RPMI7951 (cell line): ENCODE measurements at places on chromosomes 4 and X. TPM values are rescaled to one million over a fixed set of nuclear protein-coding genes. Genes with fewer than 3 reads are reported as not detected.
A peak's percentile ranks its signal among the peaks of the same experiment; 100 is the strongest.

TBC1D9 gene
- total RNA-seq, result 7.2 and 9.9 TPM in 2 replicates

WAS gene
- 0.84 and 1.5 TPM in 2 replicates for total RNA-seq

FGD1 gene
- total RNA-seq, result 7.0 and 8.0 TPM in 2 replicates

CXorf65 gene
- not detected in 2 replicates for total RNA-seq

NCAPG gene
- 69.1 and 82.1 TPM in 2 replicates for total RNA-seq

NXF2 gene
- not detected in 2 replicates for total RNA-seq

DNA sequence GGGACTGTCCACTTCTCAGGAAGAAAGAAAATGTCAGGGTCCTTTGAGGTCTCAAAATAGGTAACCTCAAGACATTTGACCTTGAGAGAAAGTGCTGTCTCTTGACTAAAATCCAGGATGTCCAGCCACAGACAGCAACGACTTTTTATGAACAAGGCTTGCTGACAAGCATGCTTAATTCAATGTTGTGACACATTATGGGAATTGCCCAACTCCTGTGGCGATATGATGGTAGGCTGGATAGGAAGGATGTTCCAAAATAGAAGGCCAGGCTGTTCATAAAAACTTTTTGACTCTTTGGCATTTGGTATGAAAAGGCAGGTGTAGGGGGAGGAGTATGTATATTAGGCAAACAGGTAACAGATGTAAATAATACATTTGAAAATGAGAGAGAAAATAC is 50.8 kb upstream of the EDNRA start:
- no peak for DNase-seq

GRCh38 chr4:98470366-98470765 is 188.0 kb downstream of the TSPAN5 start:
- no peak for DNase-seq

- DNase-seq, result no peak
These were observed 163.2 kb downstream of the ANK2 start for GRCh38 chr4:113212613-113213012.

DNA sequence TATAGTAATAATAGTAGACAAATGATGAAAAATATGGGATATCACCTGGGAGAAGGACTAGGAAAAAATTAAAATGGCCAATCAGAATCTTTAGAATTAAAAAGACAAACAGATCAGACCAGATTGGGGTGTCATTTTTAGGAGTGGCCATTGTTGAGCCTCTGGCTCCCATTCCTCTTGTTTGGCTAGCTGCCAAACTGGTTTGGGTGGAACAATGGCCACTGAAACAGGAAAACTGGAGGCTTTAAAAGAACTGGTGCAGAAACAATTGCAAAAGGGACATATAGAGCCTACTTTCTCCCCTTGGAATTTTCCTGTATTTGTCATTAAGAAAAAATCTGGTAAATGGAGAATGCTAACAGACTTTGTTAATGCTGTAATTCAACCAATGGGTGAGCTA is 294.8 kb upstream of the DKK2 start:
- DNase-seq, result no peak

- DNase-seq, result no peak
These were observed 81.6 kb upstream of the ADRA2C start for GRCh38 chr4:3684546-3684945.

DNA sequence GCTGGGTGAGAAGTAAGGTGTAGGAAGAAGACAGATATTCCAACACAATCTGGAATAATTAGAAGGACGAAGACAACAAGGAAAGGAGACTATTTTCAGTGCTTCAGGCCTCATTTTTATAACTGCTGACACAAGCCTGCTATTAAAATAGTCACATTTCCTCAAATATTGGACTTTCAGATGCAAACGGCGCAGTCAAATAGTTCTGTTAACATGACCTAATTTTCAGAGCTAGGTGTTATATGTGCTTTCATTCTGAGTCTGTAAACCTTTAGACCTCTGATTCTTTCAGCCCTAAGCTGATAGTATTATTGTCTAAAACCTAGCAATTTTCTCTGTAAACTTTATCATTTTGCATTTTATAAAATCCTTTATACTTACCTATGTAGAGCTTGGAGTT is 261.5 kb downstream of the IL1RAPL1 start:
- no peak for DNase-seq

- no peak for DNase-seq
These were observed 19.9 kb downstream of the DHX15 start for GRCh38 chr4:24564488-24564887.

- DNase-seq, result no peak
These were observed 8.0 kb downstream of the ASB5 start for GRCh38 chr4:176261018-176261417.

GRCh38 chr4:151236036-151236435 is 40.9 kb upstream of the PRSS48 start:
- DNase-seq, result no peak

DNA sequence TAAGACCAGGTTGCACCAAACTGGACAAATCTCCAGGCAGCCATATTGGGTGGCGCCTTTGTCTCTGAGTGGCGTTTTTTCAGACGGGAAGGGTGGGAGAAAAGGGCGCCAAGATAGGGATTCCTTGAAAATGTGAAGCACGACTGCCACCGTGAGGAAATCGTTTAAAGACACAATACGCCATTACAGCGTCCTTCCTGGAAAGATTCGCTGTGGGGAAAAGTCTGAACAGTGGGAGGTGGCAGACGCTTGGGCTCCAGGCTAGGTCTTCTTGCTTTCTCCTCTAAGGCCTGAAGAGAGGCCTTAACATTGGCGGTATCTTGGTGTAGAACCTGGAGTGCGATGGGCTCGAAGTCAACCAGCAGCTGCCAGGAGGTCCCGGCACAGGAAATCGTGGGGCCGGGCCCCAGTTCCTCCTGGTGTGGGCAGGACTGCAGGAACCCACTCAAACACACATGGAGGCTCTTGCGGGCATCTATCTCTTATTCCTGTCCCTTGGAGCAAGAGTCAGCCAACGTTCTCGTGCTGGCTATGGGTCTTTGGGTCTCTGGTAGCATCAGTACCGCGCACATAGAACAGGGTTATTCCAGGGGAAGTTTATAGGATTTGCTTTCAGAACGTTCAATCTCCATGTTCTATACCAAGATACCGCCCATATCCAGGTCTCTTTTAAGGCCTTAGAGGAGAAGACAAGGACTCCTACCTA is 208.8 kb downstream of the OR13H1 start:
- DNase-seq, result peak; percentile 81

DNA sequence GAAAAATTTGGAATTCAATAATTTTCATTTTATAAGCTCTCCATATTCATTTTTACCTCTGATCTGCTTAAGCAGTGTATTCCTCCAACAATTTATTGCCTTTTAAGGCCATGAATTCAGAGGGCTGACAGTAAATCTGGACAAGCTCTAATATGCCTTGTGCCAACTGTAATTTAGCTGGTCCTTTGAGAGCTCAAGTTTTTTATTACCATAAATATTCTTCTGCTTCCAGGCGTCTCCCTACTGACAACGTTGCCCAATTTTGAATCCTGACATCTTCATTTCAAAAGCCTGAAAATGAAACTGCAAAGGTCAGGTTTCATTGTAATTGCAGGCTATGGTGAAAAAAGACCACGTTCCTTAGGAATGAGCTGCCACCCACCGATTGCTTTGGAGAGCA is 95.8 kb upstream of the GEMIN8 start:
- no peak for DNase-seq

DNA sequence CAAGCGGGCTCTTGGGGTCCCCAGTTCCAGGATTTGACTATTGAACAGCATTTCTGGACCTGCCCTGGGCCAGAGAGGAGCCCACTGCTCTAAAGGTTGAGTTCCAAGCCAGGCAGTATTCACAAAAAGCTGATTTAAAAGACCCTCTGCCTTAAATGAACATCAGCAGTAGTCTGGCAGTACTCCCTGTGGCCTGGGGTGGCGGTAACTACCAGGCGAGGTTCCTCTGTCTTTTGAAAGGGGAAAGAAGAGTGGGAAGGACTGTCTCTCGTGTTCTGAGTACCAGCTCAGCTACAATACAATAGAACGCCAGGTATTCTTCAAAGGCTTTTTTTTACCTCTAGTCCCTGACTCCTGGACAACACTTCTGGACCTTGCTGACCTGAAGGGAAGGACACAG is 456.4 kb upstream of the TEX13C start:
- no peak for DNase-seq

DNA sequence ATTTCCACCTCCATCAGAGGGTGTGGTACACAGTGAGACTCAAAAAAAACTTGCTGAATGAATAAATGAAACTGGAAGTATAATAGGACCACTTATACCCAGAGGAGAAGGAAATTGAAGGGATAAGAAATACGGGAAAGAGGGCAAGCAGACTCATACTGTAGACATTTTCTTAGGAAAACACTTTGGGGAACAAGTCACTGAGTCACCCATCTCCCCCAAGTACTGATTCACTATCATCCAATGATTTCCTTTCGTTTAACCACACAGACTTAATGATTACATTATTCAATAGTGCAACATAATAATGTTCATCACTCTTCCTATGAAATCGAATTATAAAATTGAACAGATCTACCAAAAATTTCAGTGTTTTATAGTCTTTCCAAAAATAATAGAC is 97.1 kb downstream of the LDB2 start:
- DNase-seq, result no peak

- peak; percentile 24 for DNase-seq
These were observed 2.1 kb downstream of the GPR101 start for GRCh38 chrX:137031517-137032340.

DNA sequence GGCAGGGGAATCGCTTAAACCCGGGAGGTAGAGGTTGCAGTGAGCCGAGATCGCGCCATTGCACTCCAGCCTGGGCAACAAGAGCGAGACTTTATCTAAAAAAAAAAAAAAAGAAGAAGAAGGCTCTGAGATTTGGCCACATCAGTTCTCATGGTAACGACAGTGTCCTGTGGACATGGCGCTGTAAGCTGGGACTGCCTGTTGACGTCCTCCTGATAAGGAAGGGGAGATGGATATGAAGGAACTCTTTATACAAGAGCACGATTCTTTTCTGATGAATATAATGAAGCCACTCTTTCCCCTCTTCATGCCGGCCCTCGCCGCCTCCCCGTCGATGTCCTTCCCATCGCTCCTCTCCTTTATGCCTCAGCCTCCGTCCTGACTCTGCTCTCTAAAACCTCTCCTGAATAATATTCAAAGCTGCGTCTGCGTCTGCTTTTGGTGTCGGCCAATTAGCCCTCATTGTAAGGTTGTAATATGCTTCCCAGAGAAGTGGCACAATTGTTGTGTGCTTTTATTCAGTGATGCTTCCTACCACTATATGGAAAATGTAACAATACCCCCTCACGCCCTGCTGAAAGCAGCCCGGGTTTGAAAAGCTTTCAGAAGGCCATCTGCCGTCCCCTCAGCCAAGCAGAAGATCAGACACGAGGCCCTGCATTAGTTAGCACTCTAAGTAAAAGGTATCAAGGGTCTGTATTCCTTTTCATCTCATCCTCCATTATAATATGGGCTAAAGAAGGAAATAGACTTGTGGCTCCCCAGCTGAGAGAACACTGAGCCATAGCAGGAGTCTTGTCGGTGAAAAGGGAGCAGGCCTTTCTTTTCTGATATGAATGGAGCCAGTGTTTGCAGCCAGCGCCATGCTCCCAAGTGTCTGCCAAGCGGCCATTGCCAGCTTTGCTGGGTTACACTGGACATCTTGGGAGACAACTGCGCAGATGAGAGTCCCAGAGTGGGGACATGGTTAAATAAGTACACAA is 22.1 kb upstream of the SCOC start:
- no peak for DNase-seq

DNA sequence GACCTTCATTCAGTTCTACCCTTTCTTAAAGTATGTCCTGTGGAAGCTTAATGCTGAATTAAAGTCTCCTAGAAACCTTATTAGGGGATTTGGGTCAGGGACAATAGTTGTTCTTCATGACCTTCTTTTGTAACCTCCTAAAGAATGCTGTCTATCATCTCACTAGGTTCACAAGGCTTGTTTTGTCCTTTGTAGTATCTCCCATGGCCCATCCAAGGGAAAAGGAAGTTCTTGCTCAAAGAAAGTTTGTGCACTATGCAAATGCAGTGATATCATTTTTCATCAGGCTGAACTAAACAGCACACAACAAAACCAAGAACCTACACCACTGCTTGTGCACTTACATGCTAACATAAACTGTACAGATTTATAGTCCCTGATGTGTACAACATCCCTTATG is 46.6 kb upstream of the PGM2 start:
- DNase-seq, result no peak

DNA sequence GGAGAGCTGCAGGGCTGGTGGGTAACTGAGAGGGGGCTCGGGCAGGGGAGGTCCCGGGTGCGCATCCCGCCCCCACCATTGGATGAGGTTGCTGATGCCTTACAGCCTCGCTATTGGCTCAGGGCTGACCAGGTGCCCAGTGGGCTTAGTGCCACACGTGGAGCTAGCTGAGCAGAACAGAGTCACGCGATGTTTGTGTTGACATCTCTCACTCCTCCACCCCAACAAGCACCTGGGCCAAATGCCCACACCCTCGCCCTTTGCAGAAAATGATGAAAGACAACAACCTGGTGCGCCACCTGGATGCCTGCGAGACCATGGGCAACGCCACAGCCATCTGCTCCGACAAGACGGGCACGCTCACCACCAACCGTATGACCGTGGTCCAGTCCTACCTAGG is 31.8 kb downstream of the ATP2B3 start:
- DNase-seq, result no peak
